ENCODE measurements at places on chromosomes 12 and 14.

DNA sequence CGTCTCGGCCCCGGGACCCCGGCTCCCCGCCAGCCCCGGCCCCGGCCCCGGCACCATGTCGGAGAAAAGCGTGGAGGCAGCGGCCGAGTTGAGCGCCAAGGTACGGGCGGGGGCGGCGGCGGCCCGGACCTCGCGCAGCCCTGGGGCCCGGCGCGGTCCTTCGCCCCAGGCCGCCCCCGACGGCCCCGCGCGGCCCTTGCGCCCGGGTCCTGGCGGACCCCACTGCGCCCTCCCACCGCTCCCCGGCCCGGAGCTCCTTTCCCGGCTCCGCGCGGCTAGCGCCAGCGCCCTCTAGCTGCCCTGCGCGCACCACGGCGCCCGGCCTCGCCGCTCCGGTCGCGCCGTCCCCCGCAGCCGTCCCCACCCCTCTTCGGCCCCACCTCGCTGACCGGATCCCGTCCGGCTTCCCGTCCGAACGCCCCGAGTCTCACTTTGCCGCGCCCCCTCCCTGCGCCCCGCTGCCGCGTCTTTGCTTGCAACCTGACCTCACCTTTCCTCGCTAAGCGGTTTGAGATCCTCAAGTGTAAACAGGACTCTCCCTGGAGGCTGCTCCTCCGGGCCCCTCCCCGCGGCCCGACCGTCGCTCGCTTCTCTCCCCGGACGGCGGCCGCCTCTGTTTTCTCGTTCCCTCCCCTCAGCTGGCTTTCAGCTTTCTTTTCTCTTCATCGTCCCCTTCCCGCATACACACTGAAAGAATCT is 637 bp downstream of the PTMS start:
- peak; percentile 60 for DNase-seq

DNA sequence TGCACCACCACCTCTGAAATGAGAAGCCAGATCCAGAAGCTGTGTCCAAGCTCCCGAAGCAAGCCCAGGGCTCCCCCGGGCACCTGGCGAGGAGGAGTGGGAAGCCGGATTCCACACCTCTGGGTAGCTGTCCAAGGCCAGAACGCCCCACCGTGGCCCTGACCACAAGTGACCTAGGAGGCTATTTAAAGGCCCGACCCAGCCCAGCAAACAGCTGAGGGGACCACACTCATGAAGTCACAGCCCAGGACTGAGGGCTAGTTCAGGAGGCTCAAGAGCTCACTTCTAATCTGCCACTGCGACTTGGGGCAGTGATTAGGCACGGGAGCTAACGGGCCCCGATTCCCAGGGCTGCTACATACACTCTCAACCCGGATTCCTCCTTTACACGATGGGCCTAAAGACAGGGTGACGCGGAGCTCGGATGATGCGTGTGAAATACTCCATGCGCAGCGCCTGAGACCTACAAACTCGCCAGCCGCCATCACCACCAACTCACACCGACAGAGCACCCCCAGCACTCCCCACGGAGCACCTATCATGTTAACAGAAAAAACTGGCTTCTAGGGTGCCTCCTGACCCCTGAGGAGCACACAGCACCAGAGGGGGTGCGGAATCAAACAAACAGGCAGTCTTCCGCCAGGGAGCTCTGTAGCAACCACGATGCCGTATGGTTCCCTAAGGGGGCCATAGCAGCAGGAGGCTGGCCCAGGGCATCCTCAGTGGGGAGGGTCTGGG is 84.0 kb upstream of the GPR68 start:
- no peak for DNase-seq

- DNase-seq: no peak
Measured at GRCh38 chr12:123037791-123038190, 57.3 kb downstream of the ARL6IP4 start.

DNA sequence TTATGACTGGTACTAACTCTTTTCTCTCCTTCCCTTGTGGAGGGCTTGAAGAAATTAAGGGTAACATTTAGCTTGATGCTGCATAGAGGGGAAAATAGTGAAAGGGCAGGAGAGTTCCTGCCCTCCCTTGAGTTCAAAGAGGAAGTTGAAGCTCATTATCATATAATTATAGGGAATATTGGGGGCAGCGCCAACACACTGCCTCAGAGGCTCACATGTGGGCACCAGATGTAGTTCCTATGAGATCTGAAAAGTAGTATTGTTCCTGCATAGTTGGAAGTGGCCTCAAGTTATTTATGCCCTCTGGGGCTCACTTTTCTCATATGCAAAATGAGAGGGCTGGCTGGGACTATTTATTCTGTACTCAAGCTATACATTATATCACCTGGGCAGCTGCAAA is 33.0 kb upstream of the FGF23 start:
- DNase-seq: no peak

DNA sequence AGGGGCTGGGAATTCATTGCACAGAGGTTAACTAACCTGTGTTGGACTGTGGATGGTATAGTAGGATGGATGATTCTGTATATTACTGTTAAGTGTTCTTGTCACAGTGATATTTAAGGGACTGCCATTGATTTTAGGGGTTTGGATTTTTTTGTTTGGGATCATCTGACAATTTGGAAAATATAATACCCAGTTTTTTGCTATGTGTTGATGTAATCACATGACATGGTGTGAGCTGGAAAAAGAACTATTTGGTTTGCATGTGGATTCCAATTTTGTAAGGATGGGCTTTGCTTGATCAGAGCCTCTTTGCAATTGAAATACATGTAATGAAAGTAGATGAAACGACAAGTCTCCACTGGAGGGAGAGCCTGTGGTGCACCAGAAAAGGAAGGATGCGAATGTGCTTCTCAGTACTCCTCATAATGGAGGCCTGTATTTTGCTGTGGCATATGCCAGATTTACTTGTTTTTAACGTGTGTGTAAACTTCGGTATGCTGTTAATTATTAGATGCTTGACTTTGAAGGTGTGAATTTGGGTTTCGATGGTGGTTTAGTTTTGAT is 2.7 kb downstream of the DYRK2 start:
- DNase-seq: no peak

- peak; percentile 67 for DNase-seq
Measured at GRCh38 chr12:12696562-12697383, 790 bp upstream of the GPR19 start.

- DNase-seq: no peak
Measured at GRCh38 chr12:119206348-119207062, 27.8 kb downstream of the HSPB8 start.

DNA sequence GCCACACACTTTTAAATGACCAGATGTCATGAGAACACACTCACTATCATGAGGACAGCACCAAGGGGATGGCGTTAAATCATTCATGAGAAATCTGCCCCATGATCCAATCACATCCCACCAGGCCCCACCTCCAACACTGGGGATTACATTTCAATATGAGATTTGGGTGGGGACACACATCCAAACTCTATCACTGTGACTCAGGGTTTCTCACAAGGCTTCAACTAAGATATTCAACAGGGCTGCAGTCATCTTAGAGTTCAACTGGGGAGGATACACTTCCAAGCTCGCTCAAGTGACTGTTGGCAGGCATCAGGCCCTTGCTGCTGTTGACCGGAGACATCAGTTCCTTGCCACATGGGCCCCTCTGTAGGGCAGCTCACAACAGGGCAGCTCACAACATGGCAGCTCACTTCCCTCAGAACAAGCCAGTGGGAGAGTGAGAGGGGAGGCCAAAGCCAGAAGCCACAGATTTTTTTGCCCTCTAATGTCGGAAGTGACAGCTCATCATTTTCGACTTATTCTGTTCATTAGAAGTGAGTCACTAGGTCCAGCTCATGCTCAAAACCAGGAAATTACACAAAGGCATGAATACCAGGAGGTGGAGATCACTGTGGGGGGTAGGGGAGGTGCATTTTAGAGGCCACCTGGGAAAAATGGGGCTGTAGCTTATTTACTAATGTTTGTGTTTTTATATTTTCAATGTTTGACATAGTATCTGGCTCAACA is 50.8 kb upstream of the PTHLH start:
- DNase-seq: peak; percentile 40

GRCh38 chr12:3049611-3050249 is 27.4 kb upstream of the TSPAN9 start:
- DNase-seq: no peak

DNA sequence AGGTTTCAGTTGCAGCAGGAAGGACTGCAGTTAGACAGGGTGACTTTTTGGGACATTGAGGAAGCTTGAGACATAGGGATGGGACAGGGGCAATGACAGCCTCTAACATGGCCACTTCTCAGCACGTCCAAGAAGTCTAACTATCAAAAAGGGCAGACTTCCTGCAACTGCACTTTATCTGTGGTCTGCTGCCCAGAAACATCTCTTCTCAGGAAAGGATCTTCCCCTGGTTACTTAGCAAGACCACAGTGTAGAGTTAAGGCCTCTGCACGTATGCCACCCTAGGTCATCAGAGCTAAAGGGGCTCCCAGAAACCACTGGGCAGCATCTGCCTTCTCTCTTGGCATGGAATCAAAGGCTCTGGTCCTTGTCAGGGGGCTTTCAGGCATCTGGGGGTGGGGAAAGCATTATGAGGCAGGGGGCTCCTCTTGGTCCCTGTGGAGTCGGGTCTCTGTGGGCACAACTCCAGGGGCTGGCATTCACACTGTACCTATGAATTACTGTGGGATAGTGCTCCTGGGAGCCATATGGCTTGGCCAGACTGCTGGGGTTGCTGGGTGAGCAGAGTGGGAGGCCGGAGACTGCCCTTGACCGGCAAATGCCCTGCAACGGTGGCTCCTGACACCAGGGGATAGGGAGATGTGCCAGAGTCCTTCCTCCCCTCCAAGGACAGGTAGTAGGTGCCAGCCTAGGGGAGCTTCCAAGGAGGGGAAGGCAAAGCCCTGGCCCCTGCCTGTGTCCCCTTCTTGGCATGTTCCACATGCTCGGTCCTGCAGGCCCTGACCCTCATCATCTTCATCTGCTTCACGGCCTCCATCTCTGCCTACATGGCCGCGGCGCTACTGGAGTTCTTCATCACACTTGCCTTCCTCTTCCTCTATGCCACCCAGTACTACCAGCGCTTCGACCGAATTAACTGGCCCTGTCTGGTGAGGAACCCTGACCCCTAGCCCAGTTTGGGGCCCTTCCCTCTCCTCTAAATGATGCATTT is 1.0 kb downstream of the CMTM5 start:
- DNase-seq: no peak

GRCh38 chr14:64745511-64746091 is 41.4 kb downstream of the PLEKHG3 start:
- no peak for DNase-seq

GRCh38 chr12:118946256-118946655 is 35.1 kb upstream of the SRRM4 start:
- DNase-seq: no peak

DNA sequence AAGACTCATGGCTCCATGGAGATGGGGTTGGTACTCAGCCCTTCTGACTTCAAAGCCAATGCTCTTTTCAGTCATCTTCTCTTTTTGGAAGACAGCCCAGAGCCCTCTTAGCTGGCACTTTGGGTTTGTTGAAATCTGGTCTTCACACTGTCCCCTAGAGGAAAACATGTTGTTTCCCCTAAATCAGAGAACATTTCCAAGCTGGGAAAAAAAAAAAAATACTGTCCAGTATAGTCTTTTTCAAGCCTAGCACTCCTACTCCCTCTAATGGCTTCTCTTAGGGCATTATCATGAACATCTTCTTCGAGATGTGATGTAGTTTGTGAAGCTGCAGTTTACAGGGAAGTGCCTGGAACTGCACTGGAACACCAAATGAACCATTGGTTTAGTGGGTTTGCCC is 3.0 kb upstream of the ZC3H14 start:
- DNase-seq: peak; percentile 25

- no peak for DNase-seq
Measured at GRCh38 chr12:87518481-87518880, 510.7 kb downstream of the C12orf50 start.

DNA sequence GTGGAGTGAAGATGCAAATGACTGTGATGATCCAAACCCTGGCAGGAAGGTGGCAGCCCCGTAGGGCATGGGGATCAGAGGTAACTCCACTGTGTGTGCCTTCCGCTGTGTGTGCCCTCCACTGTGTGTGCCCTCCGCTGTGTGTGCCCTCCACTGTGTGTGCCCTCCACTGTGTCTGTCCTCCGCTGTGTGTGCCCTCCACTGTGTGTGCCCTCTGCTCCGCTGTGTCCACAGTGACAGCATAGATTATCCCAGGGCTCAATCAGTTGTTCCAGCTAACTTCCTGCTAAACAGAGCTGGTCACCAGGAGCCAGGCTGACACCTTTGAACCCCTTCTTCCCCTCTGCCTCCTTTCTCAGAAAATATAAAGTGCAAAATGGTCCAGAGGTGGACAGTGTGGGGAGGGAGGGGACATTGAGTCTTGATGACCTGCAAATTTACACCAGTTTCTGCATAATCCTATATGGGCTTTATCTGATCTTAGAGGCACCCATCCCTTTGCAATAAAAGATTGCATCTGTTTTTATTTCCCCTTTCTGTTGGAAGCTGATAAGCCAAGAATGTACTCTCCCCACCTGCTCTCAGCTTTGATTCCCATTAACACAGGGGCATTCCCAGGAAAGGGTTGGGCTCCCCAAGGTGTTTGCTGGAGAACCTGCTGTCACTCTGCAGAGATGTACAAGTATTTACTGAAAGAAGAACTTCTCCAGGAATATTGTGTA is 21.6 kb upstream of the HNF1A start:
- no peak for DNase-seq

- no peak for DNase-seq
Measured at GRCh38 chr12:98559666-98560065, 33.8 kb upstream of the SLC25A3 start.

- DNase-seq: peak; percentile 13
Measured at GRCh38 chr14:67335781-67336180, 23.8 kb downstream of the ATP6V1D start.

GRCh38 chr12:78938341-78939084 is 73.9 kb downstream of the SYT1 start:
- no peak for DNase-seq

- DNase-seq: no peak
Measured at GRCh38 chr14:93045965-93046704, 69.6 kb downstream of the ITPK1 start.

DNA sequence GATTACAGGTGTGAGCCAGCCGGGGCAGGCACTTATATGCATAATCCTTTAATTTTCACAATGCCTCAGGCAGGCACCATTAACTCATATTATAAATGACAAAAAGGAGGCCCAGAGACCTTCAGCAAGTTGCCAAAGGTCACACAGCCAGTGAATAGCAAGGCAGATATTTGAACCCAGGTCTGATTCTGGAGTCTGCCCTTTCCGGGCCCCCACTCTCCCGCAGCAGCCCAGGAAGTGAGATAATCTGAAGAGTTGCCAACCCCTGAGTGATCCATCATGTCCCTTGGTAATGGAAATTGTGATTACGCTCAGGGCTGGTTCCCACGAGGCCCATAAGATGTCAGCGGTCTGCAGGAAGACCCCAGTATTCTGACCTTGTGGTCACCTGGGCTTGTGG is 95.3 kb upstream of the MED13L start:
- no peak for DNase-seq

GRCh38 chr14:48417715-48418500 is 742.5 kb upstream of the MDGA2 start:
- no peak for DNase-seq
